NCI-H146 (cell line): ENCODE measurements at places on chromosomes 7 and 10.

- DNase-seq: no peak
Measured at GRCh38 chr10:128469515-128469914, 343.3 kb upstream of the MKI67 start.

DNA sequence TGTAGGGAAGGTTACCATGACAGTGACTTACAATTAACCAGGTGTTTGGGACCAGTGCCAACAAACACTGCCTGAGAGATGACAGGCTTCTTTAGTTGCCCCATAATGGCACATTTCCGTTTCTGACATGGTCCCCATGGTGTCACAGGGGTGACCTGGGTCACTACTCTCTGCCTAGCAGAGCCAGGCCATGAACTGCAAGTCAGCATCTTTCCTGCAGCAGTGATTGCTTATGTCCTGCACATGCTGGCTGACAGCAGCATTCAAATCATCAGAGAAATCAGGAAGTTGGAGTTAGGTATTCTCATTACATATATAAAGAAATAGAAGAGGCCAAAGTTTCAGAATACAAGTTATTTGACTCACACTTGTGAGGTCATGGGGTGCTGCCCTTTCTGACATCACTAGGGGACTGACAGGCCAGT is 47.1 kb upstream of the ZNRF2 start:
- DNase-seq: peak; percentile 91

- DNase-seq: no peak
Measured at GRCh38 chr10:60144099-60144498, 237.7 kb upstream of the CCDC6 start.

DNA sequence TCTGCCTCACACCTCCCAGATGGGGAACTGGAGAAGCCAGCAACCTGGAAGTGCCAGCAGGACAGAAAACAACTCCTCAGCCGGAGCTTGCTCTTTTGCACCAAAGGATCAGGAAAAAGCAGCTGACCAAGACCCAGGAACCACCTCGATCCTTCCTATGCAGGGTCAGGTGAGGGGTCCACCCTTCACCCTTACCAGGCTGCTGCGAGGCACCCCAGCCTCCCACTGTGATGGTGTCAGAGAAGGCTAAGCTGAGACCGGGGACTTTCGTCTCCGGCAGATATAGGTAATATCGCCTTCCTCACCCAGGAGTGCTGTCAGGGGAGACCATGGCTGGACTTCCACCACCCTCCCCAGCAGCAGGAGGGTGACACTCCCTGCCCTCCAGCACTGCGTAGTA is 254.7 kb downstream of the TCERG1L start:
- DNase-seq: no peak

DNA sequence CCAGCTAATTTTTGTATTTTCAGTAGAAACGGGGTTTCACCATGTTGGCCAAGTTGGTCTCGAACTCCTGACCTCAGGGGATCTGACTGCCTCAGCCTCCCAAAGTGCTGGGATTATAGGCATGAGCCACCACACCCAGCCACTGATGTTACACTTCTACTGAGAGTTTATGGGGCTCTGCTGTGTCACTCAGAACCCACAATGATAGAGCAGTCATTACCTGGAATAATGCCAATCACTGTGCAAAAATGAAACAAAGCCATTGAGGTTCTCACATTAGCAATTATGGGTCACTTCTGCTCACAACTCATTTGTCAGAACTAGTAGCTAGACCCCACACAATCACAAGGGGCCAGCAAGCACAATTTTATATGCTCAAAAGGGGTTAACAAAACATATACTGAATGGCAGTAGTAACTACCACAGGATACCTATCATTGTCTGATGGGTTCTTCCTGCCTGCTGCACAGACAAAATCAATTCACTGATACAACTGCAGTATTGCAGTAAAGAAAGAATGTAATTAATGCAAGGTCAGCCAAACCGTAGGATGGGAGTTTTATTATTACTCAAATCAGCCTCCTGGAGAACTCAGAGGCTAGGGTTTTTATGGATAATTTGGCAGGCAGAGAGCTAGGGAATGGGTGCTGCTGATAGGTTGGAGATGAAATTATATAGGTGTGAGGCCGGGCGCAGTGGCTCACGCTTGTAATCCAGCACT is 72.1 kb upstream of the TRIM24 start:
- no peak for DNase-seq

- DNase-seq: no peak
Measured at GRCh38 chr10:86295791-86296190, 70.8 kb downstream of the GRID1 start.

DNA sequence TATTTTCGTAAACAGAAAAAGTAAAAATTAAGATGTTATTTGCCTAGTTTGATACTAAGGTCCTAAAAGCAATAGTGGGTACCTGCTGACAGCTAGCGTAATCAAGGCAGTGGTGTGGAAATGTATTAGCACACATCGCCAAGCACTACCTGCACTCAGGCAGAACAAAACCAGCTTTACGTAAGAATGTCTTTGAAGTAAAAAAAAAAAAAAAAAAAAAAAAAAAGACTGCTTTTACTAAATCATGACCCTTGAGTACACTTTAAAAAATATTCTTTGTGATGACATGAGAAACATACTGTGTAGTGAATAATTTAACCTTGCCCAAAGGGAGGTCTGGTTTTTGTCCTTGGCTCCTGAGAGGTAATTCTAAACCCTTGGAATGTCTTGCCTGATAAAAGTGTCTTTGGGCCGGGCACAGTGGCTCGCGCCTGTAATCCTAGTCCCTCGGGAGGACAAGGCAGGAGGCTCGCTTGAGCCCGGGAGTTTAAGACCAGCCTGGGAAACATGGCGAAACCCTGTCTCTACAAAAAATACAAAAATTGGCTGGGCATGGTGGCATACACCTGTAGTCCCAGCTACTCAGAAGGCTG is 12.7 kb downstream of the XRCC2 start:
- DNase-seq: no peak

DNA sequence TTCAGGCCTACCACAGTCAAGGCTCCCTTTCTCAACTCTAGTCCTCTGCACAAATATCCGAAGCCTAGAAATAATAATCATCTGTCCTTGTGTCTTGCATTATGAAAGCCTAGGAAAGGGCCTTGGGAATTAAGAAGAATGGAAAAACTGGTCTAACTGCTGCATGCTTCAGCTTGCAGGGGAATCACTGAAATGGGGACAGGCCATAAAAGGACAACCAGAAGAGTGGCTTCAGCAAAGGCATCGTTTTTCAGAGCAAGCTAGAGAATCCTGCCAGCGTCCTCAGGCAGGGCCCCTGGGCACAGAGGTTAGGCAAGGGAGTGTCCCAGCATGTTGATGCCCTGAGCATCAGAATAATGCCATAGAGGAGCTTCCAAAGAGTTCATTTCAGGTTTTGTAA is 13.2 kb downstream of the ERVW-1 start:
- DNase-seq: no peak

GRCh38 chr7:47183862-47184590 is 397.9 kb downstream of the TNS3 start:
- no peak for DNase-seq
